ENCODE measurements at places on chromosomes 4 and X.

DNA sequence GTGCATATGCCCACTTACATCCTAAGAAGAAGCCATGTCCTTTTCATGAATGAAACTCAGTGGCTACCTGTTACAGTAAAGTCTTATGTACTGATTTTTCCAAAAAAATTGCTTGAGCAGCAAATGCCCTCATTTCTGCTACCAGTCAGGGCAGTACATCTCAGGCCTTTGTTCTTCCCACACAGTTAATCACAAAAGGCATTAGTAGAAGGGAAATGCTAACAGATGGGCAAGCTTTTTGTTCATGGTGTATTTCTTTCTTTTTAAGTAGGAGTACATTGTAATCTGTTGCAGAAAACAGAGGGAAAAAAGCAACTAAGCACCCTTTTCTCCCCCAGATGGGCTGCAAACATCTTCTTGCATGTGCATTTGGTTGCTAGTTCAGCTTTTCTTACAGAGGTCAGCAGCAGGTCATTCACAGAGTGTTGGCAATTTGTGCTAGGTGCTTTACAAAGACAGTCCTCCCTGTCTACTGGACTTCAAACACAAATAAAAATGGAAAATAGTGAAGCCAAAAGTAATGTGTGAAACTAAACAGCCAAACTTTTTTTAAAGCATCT is 373.4 kb downstream of the PRDM5 start:
- DNase-seq: no peak

DNA sequence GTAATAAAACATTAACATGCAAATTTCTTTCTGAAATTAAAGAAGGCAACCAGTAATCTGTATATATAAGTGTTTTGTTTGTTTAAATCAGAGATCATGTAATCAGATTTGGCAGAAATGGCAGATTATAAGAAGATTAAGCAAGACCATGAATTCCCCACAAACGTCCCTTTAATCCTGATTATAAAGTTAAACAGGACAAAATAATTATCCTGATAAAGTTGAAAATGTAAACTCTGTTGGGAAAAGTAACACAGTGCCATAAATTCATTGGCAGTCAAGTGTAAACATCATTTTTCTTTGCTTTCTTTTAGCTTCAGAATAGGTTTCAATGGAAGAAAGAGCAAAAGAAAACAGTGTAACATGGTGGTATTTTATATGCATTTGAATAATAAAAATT is 256.3 kb downstream of the KCNIP4 start:
- no peak for DNase-seq

DNA sequence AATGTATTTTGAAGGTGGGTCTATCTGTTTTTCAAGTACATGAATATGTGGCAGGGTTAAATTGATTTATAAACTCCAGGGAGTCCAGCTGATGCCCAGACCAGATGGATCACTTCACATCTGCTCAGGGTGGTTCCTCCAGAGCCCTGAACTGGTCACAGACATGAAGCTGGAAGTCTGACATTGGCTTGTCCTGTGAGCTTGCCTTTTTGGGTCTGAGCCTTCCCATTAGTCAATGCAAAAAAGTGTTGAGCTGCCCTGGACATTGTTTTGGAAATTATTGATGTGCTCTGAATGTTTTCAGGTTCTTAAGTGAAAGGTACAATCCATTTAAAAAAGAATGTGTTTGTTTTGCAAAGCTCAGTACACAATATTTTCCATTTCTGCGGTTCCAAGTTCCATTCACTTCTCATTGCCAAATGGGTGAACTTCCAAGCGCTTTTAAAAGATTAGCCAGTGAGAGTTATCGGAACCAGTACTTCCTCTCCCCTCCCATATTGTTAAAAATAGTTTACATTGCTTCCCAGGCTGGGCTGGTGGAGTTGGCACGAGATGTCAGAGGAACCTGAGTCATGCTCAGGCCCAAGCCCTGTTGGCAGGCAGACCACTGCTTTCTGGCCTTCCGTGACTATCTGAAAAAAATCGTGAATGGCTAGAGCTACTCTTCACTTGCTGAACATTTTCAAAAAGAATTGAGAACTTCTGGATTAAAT is 52.1 kb downstream of the PDGFRA start:
- DNase-seq: peak; percentile 73

DNA sequence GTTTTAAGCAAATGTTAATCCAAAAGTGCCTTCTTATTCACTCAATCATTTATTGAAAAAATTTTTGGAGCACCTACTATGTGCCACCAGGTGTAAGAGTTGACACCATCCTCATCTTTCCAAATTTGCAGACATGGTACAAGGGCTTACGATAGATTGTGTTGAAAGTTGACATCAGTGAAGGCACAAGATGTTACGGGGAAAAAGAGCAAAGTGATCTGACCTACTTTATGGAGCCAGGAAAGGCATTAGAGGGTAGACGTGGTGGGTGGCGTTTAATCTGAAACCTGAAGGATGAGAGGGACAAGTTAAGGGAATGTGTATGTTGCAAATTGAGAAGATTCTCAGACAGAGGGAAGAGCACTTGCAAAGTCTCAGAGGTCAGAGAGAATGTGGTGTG is 167.8 kb upstream of the HAND2 start:
- DNase-seq: no peak

DNA sequence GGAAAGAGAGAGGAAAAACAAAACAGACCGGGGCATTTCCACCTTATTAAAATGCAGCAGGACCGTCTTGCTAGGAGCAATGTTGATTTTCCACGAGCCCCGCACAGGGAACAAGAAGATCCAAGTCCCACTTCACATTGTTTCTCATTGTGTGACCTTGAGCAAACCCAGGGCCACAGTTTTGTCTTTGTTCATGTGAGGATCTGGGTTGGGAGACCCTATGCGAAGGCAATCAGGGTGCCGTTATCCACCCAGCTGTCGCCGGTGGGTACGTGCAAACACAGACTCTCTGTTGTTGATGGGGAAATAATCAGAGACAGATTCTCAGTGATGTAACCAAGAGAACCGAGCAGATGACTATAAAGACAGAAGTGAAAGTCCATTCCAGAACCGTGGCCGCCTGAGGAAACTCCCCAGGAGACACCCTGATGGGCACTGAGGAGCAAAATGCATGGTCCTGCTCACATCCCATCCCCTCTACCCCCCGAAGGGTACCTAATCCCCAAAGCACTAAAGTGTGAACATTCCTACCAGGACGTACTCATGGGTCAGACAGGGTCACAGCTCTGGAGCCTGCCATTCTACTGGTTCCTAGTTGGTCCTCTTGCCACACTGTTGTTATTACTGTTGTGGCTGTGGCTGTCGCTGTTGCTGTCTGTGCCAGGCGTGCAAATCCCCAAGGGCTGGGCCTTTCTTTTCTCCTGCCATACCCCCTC is 102.7 kb upstream of the RBPJ start:
- DNase-seq: peak; percentile 44

GRCh38 chr4:1249731-1250526 is 999 bp upstream of the CTBP1 start:
- DNase-seq: peak; percentile 25

DNA sequence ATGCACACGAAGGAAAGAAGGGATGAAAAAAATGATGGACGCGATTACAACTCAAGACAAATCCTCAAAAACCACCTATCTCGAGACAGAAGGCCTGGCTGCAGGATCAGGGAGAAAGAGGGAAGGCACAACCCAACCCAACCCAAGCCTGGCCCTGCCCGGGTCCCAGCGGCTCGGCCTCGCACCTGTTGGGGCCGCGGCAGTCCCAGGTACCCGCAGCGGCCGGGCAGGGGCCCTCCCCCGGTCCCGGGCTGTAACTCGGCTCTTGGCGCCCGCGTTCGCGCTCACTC is 464 bp downstream of the RASGEF1B start:
- DNase-seq: no peak

DNA sequence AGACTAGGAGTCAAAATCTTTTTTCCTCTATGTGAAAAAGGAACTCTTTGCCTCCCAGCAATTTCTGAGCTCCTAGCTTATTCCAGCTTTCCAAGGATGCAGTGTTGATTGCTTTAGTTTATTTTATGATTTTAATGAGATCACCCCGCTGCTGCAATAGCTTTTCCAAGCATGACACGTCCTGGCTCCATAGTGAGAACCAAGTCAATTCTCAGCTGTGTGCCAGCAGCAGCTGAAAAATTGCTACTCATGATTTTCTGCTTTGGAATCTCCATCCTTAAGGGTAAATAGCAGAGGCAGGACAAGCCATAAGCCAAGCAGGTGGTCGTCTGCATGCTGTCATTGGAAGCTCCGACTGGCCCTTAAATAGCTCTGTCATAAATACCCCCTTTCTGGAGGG is 64.5 kb downstream of the FTHL17 start:
- DNase-seq: no peak

GRCh38 chrX:108270280-108270679 is 167.9 kb downstream of the COL4A6 start:
- no peak for DNase-seq

- DNase-seq: no peak
Observed at GRCh38 chr4:150004481-150004880, 73.8 kb upstream of the DCLK2 start.

GRCh38 chrX:69365755-69366154 is 138.4 kb upstream of the NALF2 start:
- no peak for DNase-seq

DNA sequence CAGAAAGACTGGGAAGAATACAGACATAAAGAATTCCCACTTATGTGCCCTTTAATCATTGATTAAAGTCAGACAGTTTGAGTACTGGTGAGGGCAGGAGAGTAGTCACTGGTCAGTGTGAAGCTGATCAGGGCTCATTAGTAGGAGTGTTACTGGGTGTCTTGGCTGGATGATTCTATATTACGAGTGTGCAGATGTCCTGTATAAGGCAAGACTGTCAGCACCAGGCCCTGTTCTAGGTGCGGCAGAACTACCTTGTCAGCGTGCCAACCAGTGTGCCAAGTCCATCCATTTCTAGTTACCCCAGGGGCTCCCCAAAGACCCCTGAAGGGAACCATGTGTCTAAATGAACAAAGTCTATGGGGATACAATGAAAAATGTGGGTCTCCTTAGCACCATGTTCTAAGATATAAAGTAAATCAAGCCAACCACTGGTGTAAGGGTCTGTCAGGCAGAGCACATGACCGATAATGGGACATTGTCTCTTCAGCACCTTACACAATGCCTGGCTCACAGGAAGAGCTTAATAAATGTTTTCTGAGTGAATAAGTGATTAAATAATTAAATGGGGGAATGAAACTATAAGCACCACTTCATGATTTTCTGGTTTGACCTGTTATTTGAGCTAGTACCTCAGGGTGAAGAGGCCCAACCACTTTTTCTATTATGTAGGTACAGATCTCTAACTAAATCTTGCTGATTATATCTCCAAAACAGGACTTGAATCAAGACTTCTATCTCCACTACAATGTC is 205.0 kb downstream of the CAMK2D start:
- no peak for DNase-seq

- no peak for DNase-seq
Observed at GRCh38 chr4:26061248-26061986, 147.4 kb downstream of the SMIM20 start.

- no peak for DNase-seq
Observed at GRCh38 chr4:162705130-162705803, 461.4 kb downstream of the NAF1 start.

- DNase-seq: no peak
Observed at GRCh38 chrX:47578692-47579091, 3.5 kb upstream of the TIMP1 start.

- DNase-seq: no peak
Observed at GRCh38 chrX:14825851-14826250, 47.0 kb downstream of the FANCB start.

- no peak for DNase-seq
Observed at GRCh38 chr4:173486714-173487392, 43.2 kb downstream of the HAND2 start.

- DNase-seq: no peak
Observed at GRCh38 chr4:187493661-187494060, 501.9 kb upstream of the ZFP42 start.

DNA sequence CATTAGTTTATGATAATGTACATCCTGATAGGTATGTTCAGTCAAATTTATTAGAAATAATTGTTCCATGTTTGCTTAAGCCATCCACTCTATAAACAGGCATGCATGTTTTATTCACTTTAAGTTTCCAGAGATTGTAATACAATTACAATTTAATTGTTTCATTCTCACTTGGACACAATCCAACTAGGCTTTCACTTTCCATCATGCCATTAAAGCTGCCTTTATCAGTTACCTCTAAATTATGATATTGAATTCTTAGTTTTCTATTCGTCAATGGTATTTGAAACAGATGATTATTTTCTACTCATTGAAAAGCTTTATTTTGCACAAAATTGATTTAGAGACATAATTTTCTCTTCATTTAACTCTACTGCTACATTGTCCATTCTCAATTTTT is 1196.3 kb downstream of the RAPGEF2 start:
- no peak for DNase-seq

DNA sequence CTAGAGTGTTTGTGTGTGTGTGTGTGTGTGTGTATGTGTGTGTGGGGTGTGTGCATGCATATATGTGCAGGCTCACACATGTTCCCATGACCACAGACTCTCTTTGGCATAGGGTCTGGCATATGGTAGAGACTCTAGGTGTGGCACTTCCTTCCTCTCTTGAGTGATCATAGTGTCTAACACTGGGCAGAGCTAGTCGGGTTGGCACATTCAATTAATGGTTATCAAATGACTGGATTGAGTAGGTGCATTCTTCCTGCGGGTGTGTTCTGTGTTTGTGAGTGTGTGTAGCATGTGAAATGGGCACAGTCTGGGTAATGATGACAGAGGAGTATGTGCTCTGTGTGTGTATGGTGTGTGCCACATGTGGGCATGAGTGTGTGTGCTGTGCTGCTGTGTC is 106.5 kb downstream of the EFNB1 start:
- DNase-seq: no peak

- DNase-seq: no peak
Observed at GRCh38 chrX:10011261-10011931, 44.2 kb downstream of the CLDN34 start.

All from left hindlimb (tissue), 1 donor.